Neural crest cell (in vitro differentiated cells): ENCODE measurements at places on chromosomes 7 and 10. TPM values are rescaled to one million over a fixed set of nuclear protein-coding genes. Genes with fewer than 3 reads are reported as not detected.
A peak's percentile ranks its signal among the peaks of the same experiment; 100 is the strongest.

- DNase-seq, result peak; percentile 22
Observed at GRCh38 chr10:24872049-24872789, 80.2 kb downstream of the PRTFDC1 start.

DNA sequence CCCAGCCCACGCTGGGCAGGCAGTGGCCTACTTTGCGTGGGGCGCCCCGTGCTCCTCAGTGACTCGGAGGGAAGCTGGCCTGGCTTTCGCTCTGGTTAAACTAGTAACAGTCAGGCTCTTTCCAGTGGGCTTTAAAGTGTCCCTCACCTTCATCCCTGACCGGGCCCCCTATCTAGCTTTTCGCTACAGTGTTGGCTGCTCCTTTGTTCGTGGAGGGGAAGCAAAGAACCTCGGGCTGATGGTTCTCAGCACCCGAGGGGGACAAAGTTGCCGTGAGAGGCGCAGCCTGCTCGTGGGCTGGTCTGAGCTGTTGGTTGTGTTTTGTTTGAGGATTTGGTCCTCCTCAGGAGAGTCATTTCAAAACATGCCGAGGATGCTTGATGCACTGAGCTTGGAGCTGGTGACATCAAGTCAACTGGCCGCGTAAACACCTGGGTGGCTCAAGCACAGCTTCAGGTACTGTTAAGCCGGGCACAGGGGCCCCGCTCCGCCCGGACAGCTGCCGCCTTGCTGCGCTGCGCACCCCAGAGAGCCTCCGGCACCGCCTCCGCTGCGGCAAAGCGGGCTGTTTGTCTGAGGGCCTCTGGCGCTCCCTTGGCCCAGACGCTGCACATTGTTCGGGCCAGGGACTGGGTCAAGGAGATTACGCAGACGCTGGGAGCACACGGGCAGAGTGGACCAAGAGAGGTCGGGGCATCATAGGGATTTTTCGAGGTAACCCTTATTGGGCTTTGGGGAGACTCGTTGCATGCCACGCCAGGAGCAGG lies 1.6 kb downstream of the DLX6 start:
- DNase-seq, result no peak

DNA sequence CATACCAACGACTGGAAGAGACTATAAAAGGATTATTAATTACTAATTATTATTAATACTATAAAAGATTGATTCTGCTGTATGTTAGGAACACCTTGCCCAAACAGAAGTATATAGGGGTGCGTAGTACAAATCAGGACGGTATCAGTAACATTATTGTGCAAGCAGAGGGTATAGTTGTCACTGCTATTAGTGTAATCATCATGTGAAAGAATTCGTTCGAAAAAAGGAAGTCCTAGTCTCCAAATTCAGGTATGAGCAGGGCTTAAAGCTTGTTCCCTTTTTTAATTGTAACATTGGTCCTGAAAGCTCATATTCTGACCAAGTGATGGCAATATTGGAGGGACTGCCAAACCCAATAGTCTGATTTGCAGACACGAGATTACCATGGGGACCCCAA lies 81.8 kb downstream of the THSD7A start:
- no peak for DNase-seq

- DNase-seq, result no peak
Observed at GRCh38 chr10:100739517-100740368, 5.6 kb upstream of the PAX2 start.

DNA sequence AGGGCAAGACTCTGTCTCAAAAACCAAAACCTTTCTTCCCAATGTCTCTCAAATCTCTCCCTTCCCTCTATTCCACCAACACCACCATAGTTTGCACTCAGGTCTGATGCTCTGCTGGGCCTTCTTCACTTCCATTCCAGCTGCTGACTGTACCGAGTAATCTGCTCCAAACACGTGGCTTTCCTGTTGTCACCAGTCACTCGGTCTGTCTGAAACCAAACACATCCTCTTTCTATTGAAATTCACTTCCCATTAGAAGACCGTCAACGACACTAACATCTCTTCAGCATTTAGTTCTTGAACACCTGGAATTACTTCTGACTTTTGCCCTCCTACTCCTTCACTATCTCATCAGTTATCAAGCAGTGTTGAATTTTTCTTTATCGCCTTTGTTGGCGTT lies 4.7 kb upstream of the NRF1 start:
- DNase-seq, result no peak

NRCAM gene
- total RNA-seq, result 33.2 and 35.0 TPM in 2 replicates

DNA sequence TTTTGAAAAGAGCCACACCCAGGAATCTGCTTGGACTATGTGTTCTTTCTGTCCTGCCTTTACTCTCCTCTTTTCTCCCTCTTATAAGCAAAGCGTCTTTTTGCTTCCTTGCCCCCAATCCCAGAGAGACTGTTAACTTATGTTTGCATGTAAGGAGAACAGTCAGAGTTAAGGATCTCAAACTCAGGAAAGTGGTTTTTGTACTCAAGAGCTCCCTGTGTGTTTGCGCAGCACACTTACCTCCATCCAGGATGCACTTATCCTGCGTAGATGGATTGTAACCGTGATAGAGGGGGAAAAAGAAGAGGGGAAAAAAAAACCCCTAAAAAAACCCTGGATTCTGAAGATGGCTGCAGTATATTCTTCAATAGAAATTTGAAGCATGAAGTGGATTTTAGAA lies 228.9 kb downstream of the AUTS2 start:
- DNase-seq, result no peak

DNA sequence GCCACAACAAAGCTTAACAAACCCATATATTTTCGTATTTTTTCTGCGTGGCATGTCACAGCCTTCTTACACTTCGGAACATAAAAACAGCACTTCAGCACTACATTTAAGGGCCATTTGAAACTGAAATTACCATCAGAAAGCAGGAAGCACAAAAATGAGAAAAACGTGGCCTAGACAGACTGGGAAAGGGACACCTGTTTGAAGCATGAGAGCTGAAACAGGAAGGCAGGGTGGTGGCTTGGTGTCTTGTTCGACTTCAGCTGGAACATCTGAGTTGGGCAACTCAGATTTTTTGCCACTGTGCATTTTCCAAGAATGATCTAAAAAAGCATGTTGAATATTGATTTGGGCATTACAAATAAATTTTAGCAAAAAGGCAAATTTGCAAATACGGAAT lies 243.2 kb downstream of the ELMO1 start:
- DNase-seq, result no peak

DNA sequence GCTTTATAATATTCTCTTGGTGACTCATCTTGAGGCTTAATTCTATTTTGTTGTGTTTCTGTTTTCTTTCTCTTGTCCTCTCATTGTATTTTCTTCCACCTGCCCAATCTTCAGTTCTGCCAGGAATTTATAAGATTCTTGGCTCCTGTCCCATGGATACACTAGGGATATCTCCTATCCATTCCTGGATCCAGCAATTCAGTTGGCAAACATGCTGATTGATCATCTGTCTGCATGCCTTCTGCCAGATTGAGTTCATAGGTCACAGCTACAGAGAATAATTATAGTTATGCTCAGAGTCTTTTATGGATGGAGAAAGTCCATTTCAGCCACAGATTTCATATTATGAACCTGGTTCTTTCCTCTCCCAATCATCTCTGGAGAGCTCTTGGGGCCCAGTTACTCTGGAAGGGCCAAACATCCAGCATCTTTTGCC lies 140.4 kb upstream of the MAGI2 start:
- no peak for DNase-seq

UPK3B gene
- 0.77 TPM in 1 of 2 replicates, not detected in the other for total RNA-seq

MAT1A gene
- 0.11 TPM in 1 of 2 replicates, not detected in the other for total RNA-seq
